Activated naive CD8-positive, alpha-beta T cell treated with anti-CD3 and anti-CD28 coated beads for 36 hours (primary cell): ENCODE measurements at places on chromosomes 12 and 14. TPM values are rescaled to one million over a fixed set of nuclear protein-coding genes. Genes with fewer than 3 reads are reported as not detected.

GRCh38 chr12:49706351-49707127 is 666 bp downstream of the FMNL3 start:
- H3K27me3 ChIP-seq, result no peaks in the 10 kb centered on the region
- H3K36me3 ChIP-seq, result peaks cover 6% of the 10 kb centered on the region
- peak; percentile 24 for DNase-seq
- peaks cover 45% of the 10 kb centered on the region for H3K4me1 ChIP-seq
- peak overlapping the region; percentile 88 for H3K27ac ChIP-seq
- peak overlapping the region; percentile 97 for H3K4me3 ChIP-seq

RASSF9 gene
- total RNA-seq, result not detected

DNA sequence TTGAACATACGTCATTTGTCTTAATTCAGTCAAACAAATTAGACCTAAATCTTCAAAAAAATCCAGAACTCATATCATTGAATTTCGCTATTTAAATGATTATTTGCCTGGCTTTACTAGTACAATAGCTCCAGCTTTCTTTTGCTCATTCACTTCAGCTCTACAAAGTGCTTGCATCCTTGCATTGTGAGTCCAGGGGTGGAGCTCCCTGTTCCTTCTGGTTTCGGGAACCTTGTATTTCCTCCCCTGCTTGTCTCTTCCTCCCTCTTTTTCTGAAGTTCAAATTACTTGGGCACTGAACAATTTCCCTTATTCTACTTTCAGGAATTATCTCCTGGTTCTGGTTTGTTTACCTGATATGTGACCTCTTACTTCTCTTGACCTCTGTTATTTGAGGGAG is 58.1 kb upstream of the KITLG start:
- no peaks in the 10 kb centered on the region for H3K36me3 ChIP-seq
- no peak overlapping the region for H3K4me3 ChIP-seq
- H3K4me1 ChIP-seq, result no peaks in the 10 kb centered on the region
- H3K27me3 ChIP-seq, result no peaks in the 10 kb centered on the region
- DNase-seq, result no peak

ADAMTS20 gene
- not detected for total RNA-seq

- no peaks in the 10 kb centered on the region for H3K36me3 ChIP-seq
- no peaks in the 10 kb centered on the region for H3K4me1 ChIP-seq
- no peak overlapping the region for H3K27ac ChIP-seq
- no peak overlapping the region for H3K4me3 ChIP-seq
- H3K27me3 ChIP-seq, result no peaks in the 10 kb centered on the region
Observed at GRCh38 chr12:43914923-43915468, 79.1 kb downstream of the TMEM117 start.

DNA sequence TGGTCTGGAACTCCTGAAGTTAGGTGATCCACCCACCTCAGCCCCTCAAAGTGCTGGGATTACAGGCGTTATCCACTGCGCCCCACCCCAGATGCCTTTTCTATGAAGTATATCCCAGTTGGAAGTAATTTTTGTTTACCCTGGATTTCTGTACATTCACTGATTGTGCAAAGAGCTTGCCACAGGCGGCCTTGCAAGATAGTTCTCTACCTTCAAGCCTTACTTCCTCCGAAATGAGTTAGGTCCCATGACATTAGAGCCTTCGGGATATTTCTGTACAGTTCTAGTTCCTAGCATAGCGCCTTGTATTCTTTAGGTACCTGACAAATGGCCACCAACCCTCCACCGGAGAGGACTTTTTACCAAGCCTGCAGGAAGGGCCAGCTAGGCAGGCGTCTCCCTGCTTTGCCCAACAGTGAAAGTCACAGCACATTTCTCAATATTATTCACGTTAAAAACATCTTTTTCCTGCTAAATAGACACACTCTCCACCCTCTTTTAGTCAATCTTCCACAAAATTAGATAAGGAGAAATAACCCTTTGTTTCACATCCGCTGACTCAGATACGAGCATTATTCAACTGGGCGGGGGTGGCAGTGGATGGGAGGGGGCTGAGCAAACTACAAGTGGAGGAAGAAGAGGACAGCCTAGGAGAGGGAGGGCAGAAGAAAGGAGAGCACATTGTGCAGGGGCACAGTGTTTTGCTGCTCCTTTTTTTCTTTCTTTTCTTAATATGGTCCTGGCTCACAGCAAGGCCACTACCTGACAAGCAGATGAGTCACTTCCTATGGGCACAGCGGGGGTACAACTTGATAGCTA is 40.0 kb upstream of the CAPRIN2 start:
- H3K27ac ChIP-seq, result no peak overlapping the region
- DNase-seq, result no peak
- peaks cover 52% of the 10 kb centered on the region for H3K27me3 ChIP-seq
- peaks cover 2% of the 10 kb centered on the region for H3K36me3 ChIP-seq
- H3K4me1 ChIP-seq, result peaks cover 13% of the 10 kb centered on the region

- no peak overlapping the region for H3K4me3 ChIP-seq
- peaks cover 4% of the 10 kb centered on the region for H3K27me3 ChIP-seq
- H3K36me3 ChIP-seq, result no peaks in the 10 kb centered on the region
- DNase-seq, result no peak
- H3K27ac ChIP-seq, result no peak overlapping the region
- H3K4me1 ChIP-seq, result peaks cover 3% of the 10 kb centered on the region
Observed at GRCh38 chr12:124655048-124655697, 87.8 kb upstream of the NCOR2 start.

DNA sequence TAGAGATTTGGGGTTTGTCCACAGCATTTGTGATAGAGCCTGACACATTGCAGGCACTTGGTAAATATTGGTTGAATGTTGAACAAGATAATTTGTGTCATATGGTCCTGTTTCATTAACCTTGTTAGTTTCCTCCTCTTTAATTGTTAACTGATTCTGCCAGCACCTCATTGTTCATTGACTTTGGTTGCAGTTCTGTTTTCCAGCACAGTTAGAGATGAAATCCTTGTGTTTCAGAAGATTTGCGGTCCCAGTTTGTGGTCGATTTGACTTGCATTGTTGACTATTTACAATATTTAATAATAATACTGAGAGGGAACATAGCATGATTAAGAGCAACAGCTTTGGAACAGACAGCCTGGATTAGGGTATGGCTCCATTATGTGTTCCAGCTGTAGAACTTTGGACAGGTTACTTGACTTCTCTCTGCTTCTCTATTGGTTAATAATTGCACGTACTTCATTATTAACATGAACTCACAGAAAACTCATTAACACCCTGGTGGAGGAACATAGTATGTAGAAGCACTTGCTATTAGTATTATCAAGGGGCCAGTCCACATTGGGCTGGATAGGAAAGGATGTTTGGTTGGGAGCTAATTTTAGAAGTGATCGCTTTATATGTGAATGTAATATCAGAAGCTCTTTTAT is 8.7 kb downstream of the DRAM1 start:
- no peak overlapping the region for H3K27ac ChIP-seq
- H3K4me1 ChIP-seq, result no peaks in the 10 kb centered on the region
- H3K36me3 ChIP-seq, result peaks cover 6% of the 10 kb centered on the region
- no peak for DNase-seq
- no peak overlapping the region for H3K4me3 ChIP-seq
- no peaks in the 10 kb centered on the region for H3K27me3 ChIP-seq
